CD4-positive, alpha-beta T cell treated with Interleukin-17A for 4 hours (primary cell): ENCODE measurements at places on chromosomes 4 and X.

DNA sequence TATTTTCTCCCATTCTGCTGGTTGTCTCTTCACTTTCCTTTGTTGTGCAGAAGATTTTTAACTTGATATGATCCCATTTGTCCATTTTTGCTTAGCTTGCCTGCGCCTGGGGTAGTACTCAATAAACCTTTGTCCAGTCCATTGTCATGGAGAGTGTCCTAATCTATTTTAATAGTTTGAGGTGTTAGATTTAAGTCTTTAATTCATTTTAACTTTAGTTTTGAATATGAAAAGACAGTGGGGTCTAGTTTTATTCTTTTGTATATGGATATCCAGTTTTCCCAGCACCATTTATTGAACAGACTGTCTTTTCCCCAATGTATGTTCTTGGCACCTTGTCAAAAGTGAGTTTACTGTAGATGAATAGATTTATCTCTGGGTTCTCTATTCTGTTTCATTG, 76.0 kb upstream of the ITM2A start:
- DNase-seq: no peak

- DNase-seq: no peak
Observed at GRCh38 chrX:147779173-147779572, 132.5 kb upstream of the FMR1 start.

DNA sequence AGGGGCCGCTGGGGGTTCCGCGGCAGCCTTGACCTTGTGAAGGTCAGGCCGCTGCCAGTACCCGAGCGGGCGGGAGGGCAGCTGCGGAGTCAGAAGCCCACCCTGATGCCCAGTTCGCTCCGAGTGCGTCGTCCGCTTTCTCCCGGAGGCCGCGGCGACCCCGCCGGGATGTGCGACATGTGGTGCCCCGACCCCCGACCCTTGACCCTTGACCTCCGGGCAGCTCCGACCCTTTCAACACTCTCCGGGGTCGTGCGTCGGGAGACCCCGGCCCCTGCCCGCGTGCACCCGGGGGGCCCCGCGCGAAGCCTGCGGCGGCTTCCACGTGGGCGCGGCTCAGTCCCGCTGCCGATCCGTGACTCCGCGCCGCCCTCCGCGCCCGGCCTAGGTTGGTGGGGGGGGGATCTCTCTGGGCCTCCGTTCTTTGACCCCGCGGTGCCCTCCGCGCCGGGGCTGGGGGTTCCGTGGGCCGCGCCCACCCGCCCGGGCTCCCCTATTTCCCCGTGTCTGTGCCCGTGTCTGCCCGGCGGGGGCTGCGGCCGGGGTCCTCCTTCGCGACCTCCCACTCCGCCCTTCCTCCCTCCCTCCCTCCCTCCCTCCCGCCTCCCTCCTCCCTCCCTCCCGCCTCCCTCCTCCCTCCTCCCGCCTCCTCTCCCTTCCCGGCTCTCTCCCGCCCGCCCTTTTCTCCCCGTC, 609 bp upstream of the SLC25A6 start:
- DNase-seq: no peak

GRCh38 chr4:183347146-183347545, 24.9 kb upstream of the CLDN24 start:
- no peak for DNase-seq

GRCh38 chr4:81827577-81828202, 356.0 kb upstream of the RASGEF1B start:
- no peak for DNase-seq

GRCh38 chrX:135006187-135006586, 15.4 kb downstream of the SMIM10 start:
- no peak for DNase-seq

DNA sequence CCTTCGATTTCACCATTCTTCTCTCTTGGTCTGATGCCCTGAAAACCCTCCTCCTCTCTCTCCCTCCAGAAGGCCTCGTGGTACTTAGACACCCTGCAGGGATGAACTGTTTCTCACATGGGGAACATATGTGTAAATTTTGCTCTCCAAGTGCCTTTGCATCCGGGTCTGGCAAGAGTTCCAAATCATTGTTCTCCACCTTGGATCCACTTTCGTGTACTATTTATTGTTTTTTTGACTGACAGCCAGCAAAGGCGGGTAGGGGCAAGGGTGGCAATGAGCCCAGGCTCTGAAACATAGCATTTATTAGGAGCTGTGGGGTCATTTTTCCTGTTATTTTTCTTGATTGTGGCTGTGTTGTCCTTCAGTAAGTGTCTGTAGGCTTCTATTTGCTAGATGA, 81.7 kb downstream of the RTL5 start:
- DNase-seq: no peak

- DNase-seq: no peak
Observed at GRCh38 chrX:153321381-153322124, at the start of gene PNMA6F. TSS of gene PNMA6F (minus strand) at chrX:153321767. CDS start at chrX:153320674, 1,093 bp downstream.

- DNase-seq: no peak
Observed at GRCh38 chr4:22485737-22486136, 30.1 kb downstream of the ADGRA3 start.

GRCh38 chrX:95622200-95622599, 1062.4 kb upstream of the DIAPH2 start:
- DNase-seq: no peak

DNA sequence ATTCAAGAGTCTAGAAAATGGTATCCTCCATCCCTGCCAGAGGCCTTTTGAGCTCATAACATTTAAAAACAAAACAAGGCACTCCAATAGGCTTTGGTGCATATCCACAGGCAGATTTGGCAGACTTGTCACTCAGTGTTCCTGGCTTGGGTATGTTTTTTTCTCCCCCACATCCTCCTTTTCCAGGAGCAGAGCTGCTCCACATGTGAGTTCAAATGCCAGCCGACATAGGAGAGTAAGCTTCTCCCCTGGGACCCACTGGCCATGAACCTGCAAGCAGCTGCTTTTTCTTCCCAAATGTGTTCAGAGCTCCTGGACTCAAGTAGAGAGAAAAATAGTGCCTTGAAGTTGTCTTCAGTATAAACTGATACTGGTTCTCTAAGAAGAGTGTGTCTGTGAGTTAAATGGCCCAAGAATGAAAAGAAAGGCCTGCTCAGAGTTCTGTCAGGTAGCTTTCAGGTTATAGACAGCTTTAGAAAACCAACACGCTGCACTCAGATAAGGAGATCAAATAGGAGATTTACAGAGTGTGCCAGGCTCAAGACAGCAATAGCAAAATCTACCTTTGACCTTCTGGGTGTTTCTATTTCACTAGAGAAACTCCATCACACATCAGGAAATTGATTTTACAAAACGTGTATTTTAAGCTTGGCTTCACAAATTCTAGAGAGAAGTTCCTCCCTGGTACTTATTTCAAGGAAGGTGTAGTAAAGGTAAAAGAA, 162.5 kb upstream of the GALNT7 start:
- DNase-seq: no peak

DNA sequence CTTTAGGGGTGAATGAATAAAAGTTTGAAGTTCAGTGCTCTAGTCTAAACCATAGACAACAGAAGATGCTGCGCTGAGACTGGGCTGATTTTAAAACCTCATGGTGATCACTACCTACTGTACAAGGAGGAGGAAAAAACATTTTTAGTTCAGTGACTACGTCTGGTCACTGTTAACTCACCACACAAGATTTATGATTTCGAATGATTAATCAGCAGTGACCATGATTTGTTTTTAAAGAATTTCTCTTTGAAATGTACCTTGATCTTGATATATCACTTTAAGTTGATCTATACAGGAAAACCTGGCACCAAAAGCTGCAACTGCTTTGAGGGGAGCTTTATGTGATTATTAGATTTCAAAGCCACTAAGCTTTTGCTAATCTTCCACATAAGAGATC, 286.3 kb downstream of the PDGFC start:
- no peak for DNase-seq

- no peak for DNase-seq
Observed at GRCh38 chr4:78766026-78766425, 10.1 kb upstream of the BMP2K start.

DNA sequence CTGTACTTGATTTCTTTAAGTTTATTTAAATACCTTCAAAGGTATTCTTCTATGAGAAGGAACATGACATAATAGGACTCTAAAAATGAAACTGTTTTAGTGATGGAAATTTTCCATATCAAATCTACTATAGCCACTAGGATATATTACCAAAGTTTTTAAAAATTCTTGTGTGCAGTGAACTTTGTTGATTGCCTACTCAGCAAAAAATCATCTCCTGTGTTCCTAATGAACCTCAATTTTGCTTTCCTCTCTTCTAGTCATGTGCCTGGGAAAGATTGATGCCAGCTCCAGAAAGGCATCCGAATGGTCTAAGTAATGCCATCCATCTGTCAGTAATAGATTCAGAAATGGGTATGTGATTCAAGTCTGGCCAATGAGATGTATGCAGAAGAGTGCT, 111.1 kb downstream of the ANXA3 start:
- DNase-seq: no peak

GRCh38 chr4:169221662-169222061, 49.1 kb downstream of the SH3RF1 start:
- DNase-seq: no peak
